Head of caudate nucleus (tissue), 42 donors: ENCODE measurements at places on chromosomes 11 and 22.

DNA sequence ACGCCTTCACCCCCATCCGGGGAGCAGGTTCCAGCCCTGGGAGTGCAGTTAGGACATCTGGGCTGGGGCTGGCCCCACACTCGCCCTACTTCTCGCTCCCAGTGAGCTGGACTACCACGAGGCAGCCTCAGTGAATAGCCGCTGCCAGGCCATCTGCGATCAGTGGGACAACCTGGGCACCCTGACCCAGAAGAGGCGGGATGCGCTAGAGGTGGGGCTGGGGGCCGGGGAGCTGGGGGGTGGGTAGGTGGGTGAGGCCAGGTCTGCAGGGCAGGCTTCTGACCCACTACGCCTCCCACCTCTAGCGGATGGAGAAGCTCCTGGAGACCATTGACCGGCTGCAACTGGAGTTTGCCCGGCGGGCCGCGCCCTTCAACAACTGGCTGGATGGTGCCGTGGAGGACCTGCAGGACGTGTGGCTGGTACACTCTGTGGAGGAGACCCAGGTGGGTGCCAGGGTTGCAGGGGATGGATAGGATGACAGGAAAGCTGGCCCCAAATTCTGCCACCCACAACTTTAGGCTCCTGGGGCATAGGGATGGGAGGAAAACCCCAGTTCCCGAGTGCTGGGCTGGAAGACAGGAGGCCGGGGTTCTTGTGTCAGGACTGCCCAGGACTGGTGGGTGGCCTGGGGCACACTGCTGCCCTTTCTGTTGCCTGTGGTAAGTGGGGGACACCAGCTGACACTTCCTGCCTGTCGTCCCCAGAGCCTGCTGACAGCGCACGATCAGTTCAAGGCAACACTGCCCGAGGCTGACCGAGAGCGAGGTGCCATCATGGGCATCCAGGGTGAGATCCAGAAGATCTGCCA, 8.3 kb downstream of the CTSF start:
- no peak for DNase-seq

- DNase-seq = no peak
These were observed 524 bp downstream of the MTMR2 start for GRCh38 chr11:95923439-95923727.

GRCh38 chr11:33598426-33599069, 102.1 kb downstream of the C11orf91 start:
- peak; percentile 75 for DNase-seq

DNA sequence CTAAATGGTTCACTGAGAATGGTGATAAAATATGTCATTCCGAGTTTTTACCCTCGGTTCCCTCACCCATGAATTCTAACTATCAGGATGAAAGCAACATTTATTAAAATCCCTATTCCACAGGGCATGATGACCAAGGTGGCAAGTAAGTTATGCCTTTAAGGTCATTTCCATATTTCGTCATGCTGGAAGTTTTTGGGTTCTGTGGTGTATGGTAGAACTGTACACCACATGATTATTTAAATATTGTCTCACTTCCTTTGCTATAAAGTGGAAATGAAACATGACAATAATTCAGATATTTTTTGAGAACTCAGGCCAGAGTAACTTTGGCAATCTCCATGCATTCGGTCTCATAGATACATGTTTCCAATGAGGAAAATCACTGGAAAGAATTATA, 68.5 kb upstream of the CARD18 start:
- no peak for DNase-seq

- DNase-seq = no peak
These were observed 25.4 kb downstream of the MMP20 start for GRCh38 chr11:102599642-102600261.

DNA sequence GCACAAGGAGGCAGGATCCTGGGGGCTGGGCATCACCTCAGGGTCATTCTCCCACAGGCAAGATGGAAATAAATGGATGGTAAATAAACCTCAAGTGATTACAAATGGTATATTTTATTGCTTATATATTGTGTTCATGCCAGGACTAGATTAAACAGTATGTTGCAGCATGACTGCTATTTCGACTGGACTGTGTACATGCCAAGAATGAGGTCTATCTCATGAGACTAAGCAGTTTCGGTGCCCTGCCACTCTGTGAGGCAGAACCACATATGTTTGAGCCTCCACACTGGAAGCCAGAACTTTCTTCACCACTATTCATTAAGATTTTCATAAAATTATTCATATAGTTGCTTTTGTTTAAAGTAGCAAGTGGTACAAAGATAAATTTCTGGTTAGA, 140.2 kb downstream of the DDX10 start:
- no peak for DNase-seq
